ENCODE measurements at places on chromosomes 1 and 21.

GRCh38 chr1:223087291-223088255 is 55.5 kb downstream of the TLR5 start:
- no peak for DNase-seq

DNA sequence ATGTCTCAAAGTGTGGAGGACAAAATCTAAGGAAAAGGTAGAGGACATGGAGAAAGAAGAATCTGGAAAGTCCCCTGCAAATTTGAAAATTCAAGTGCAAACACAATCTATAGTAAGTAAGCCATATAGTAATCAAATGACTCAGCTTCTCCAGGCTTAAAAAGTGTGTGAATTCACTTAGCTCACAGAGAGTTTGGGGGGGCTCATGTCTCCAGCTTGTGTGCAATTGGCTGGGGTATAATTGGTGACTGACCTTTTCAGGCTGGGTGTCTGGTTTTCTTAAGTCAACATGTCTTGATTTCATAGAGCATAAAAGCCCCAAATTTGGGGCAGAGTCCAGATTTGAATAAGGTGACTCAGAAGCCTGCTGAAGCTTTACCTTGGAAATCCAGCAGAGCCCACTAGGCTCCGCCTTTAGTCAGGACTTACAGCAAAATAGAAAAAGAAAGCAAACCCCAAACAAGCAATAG is 8.6 kb downstream of the CLDN14 start:
- DNase-seq = no peak

DNA sequence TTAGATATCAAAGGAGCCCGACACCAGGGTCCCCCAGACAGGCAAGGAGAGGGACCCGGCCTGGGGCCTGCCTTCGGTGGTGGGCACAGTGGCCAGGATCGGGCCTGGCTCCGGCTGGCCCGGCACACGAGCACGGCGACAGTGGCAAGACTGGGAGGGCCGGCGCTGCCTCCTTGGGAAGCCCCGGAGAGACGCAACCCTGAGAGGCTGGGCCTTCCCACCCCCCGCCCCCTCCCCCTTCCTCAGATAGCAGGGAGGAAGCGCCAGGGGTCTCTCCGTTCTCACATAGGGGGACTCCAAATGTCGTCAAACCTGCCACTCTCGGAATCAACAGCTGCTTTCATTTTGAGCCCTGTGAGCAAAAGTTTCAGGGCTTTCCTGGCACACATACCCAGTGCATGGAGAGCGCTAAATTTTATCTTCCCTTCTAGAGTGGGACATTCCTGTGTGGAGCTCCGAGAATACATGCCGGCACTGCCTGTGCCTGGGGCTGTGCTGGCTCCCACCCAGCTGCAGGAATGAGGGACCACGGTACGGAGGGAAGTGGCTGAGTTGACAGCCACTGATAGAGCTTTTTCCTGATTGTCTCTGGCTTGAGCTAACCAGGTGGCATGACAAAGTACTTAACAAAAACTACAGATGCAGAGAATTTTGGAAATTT is 62.4 kb downstream of the CD247 start:
- DNase-seq = peak; percentile 35

DNA sequence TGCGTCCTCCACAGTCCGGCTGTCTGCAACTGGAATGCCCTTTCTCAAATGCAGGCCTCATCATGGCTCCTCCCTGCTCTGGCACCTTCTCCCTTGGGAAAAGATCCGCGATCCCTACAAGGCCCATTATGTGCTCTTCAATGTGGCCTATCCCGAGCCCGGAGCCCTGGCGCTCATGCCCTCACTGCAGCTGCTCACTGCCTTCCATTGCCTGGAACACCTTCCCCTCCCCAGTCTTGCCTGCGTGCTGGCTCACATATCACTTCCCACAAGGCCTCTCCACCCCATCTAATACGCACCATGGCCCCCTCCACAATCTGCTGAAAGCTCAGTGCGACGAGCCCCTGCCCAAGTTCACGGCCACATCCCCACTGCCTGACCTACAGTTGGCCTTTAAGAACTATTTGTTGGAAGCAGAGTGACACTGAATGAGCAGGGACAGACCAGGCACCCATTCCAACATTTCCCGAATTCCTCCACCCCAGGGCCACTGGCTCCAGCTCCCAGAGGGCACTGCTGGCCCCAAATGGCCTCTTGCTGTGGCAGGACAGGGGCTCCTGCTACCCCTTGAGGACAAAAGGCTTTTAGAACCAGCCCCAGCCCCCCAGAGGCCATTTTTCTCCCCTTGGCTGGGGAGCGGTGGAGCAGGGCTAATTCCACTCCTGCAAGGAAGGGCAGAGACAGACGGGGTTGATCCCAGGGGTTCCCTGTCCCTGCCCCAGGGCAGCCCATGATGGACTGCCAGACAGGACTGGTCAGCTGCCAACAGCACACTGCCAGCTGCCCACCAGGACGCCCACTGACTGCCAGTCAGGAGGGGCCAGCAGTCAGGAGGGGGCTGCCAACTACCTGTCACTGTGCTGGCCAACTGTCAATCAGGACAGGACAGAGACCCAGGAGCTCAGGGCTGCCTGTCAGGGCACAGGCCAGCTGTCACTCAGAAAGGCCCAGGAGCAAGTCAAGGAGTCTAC is 64.8 kb downstream of the DHRS3 start:
- DNase-seq = no peak

GRCh38 chr1:68128157-68128556 is 77.7 kb upstream of the DIRAS3 start:
- DNase-seq = no peak

GRCh38 chr1:184622136-184622823 is 132.4 kb downstream of the EDEM3 start:
- DNase-seq = no peak

Data from stimulated activated CD4-positive, alpha-beta T cell treated with anti-CD3 and anti-CD28 coated beads, TNF-alpha, amount 100 ng/mL, for 1 hour (primary cell).